ENCODE measurements at places on chromosomes 6 and 20.
A peak's percentile ranks its signal among the peaks of the same experiment; 100 is the strongest.

- DNase-seq = no peak
- no peak overlapping the region for H3K27ac ChIP-seq
- no peaks in the 10 kb centered on the region for H3K4me1 ChIP-seq
- H3K27me3 ChIP-seq = peaks cover 4% of the 10 kb centered on the region
- H3K36me3 ChIP-seq = no peaks in the 10 kb centered on the region
- no peak overlapping the region for H3K4me3 ChIP-seq
Measured at GRCh38 chr20:64095455-64095854, 11.3 kb upstream of the LKAAEAR1 start.

DNA sequence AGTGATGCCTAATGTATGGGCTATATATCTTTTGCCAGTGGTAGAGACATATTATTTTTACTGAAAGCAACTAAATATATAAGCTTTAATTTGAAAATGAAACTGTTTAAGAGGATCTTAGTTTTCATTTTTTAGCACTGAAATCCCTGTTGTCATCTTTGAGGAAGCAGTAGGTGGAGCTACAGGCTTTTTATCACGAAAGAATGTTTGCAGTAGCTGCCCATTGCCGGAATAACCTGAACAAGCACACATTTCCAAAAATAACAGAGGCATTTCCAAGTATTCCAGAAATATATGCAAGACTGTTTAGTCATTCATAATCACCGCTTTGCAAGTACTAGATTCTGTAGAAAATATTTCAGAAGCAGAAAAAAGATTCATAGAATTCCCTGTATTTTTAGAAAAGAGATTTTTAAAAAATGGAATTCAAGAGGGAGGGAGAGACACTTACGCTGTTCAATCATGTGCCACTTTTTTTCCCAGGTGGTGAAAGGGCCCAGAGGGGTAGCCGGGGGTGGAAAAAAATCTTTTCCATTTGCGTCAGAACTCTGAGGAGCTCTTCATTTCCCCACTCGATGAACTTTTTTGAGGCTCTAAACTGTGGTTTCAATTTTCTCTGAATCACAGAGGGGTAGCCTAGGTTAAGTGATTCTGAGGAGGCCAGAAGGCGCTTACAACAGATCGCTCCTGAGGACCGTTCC, 142.5 kb upstream of the FERMT1 start:
- peak overlapping the region; percentile 18 for H3K27ac ChIP-seq
- H3K36me3 ChIP-seq = no peaks in the 10 kb centered on the region

DNA sequence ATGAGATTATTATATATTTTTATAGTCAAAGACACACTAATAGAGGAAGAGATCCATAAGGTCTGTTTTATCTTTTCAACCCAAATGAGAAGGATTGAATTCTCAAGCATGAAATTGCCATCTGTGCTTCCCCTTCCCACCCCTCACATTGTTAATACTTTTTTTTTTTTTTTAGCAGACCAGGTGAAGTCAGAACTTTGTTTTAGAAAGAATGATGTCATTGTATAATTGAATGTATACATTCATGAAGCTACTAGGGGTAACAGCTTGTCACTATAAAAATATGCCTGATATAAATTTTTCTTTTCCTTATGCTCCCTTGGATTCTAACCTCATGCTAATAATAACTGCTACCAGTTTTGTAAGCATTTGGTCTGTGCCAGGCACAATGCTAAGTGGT, 88.9 kb downstream of the TFAP2B start:
- H3K36me3 ChIP-seq = no peaks in the 10 kb centered on the region
- H3K27ac ChIP-seq = no peak overlapping the region
- no peaks in the 10 kb centered on the region for H3K4me1 ChIP-seq
- no peak for DNase-seq
- no peaks in the 10 kb centered on the region for H3K27me3 ChIP-seq
- H3K4me3 ChIP-seq = no peak overlapping the region

DNA sequence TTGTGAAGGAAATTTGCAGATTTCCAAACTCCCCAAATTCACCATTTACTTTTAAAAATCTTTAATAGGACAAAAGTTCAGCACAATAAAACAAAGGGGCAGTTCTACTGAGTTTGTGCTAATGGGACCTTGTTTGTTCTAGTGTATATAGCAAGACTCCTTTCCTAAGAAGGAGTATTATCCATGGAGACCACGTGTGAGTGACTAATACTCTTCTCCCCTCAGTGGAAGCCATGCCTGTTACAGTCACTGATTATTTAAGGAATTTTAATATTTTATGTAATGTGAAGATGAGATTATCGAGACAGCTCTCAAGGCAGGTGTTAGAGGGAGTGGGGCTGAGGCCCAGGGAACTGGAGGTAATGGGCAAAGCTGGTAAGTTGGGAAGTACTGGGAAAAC, 16.4 kb upstream of the QKI start:
- H3K27me3 ChIP-seq = no peaks in the 10 kb centered on the region
- no peak for DNase-seq
- no peak overlapping the region for H3K27ac ChIP-seq
- no peak overlapping the region for H3K4me3 ChIP-seq
- H3K36me3 ChIP-seq = no peaks in the 10 kb centered on the region
- no peaks in the 10 kb centered on the region for H3K4me1 ChIP-seq

DNA sequence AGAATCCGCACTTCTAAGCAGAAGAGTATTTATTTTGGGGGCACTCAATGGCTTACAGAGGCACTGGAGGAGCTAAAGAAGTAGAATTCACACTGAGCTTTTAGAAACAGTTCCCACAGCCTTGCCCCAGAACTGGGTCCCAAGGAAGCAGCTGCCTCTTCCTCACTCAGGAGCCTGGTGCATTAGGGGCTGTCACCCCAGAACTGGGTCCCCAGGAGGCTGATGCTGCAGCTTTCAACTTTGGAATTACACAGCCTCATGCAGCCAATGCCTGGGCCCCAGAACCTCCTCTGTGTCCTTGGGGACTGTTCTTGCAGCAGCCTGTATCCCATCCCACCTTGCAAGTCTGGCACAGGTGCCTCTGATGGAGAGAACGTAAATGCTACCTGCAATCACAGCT, 96.4 kb downstream of the DACT2 start:
- H3K27ac ChIP-seq = no peak overlapping the region
- no peak for DNase-seq
- H3K27me3 ChIP-seq = no peaks in the 10 kb centered on the region
- no peaks in the 10 kb centered on the region for H3K36me3 ChIP-seq
- peaks cover 7% of the 10 kb centered on the region for H3K4me1 ChIP-seq
- no peak overlapping the region for H3K4me3 ChIP-seq

DNA sequence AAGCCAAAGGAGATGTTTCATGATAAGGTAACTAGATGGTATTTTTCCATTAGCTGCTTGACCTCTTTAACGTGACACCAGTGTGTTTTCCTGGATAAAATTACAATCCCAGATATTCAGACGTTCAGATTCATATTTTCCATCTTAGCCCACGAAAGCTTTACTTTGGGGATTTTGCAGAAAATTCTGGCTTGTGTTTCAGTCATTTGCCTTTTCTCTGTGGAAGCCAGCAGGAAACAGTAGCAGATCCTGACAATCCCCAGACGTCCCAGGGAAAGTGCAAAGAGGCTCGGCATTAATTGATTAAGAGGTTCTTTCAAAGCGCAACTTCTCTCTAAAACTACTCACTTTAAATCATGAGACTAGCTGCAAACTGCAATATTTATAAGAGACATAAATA, 243.6 kb downstream of the UST start:
- no peak overlapping the region for H3K27ac ChIP-seq
- DNase-seq = no peak
- no peak overlapping the region for H3K4me3 ChIP-seq
- no peaks in the 10 kb centered on the region for H3K27me3 ChIP-seq
- no peaks in the 10 kb centered on the region for H3K36me3 ChIP-seq

- peaks cover 7% of the 10 kb centered on the region for H3K4me1 ChIP-seq
- H3K27me3 ChIP-seq = no peaks in the 10 kb centered on the region
- peak overlapping the region; percentile 45 for H3K27ac ChIP-seq
- DNase-seq = peak; percentile 46
- H3K36me3 ChIP-seq = no peaks in the 10 kb centered on the region
Measured at GRCh38 chr6:116562614-116563013, 8.7 kb upstream of the RWDD1 start.
